Cerebellar nuclear complex (tissue), 1 donor: ENCODE measurements at places on chromosomes 6 and 20.
A peak's percentile ranks its signal among the peaks of the same experiment; 100 is the strongest.

GRCh38 chr20:33059136-33059535 is 5.4 kb downstream of the BPIFB3 start:
- DNase-seq = no peak

GRCh38 chr6:77415706-77416105 is 47.6 kb downstream of the HTR1B start:
- DNase-seq = no peak

GRCh38 chr6:111301946-111302345 is 181.1 kb downstream of the REV3L start:
- DNase-seq = no peak

- DNase-seq = no peak
Measured at GRCh38 chr20:5177071-5177470, 50.3 kb downstream of the CDS2 start.

DNA sequence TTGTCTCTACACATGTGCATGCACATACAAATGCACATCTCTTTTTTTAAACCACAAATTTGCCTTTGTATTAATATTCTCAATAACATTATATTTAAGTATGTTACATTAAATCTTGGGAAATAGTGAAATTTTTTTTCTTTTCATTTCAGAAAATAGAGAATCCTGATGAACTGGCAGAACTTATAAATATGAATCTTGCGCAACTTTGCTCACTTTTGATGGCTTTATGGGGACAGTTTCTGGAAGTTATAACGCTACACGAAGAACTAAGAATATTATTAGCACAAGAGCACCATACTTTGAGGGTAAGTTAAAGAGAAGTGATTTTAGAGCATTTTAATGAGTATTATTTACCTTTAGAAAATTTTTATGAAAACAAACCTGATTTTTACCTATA is 64.2 kb upstream of the SDHAF4 start:
- no peak for DNase-seq

DNA sequence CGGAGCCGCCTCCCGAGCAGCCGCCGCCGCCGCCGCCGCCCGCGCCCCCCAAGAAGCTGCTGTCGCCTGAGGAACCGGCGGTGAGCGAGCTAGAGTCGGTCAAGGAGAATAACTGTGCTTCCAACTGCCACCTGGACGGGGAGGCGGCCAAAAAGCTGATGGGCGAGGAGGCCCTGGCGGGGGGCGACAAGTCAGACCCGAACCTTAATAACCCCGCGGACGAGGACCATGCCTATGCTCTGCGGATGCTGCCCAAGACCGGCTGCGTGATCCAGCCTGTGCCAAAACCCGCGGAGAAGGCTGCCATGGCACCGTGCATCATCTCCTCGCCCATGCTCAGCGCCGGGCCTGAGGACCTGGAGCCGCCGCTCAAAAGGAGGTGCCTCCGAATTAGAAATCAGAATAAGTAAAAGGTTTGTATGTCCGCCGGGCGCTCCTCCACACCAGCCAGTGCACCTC is 145.2 kb downstream of the SOBP start:
- no peak for DNase-seq

GRCh38 chr6:169783401-169783800 is 32.0 kb downstream of the ERMARD start:
- DNase-seq = no peak

GRCh38 chr6:152117156-152118133 is 310.0 kb downstream of the ESR1 start:
- no peak for DNase-seq

DNA sequence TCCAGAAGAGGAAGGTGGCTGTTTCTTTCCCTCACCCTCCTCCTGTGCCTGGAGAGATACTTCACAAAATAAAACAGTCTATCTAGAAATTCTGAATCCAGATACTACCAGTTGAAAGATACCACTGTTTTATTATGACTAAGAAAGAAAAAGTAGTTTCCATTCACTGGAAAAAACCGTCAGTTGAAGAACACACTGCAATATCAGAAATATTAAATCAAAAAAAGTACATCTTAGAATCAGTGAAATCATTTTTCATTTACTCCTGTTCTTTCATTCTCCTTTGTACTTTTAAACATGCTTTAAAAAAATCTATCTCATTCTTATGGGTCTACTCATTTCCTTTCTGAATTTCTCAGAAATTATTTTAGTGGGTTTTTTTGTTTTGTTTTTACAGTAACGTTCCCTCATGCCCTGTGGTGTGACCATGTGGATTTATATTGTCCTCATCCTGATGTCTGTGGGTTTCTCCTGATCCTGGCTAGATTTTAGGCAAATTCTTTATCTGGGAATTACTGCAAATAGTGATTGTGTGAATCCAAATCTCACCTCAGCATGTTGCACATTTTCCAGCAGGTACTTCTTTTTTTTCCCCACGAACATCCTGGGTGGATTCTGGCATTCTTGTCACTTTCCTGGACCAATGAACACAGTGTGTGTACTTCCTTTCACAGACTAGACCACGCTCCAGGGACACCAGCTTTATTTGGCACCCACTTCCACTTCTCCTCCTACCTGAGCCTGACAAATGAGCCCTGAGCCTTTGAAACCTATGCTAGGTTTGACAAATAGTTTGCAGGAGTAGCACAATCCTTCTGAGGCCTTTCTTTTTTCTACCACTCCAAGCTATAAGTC is 114.0 kb upstream of the LAMP5 start:
- peak; percentile 11 for DNase-seq

DNA sequence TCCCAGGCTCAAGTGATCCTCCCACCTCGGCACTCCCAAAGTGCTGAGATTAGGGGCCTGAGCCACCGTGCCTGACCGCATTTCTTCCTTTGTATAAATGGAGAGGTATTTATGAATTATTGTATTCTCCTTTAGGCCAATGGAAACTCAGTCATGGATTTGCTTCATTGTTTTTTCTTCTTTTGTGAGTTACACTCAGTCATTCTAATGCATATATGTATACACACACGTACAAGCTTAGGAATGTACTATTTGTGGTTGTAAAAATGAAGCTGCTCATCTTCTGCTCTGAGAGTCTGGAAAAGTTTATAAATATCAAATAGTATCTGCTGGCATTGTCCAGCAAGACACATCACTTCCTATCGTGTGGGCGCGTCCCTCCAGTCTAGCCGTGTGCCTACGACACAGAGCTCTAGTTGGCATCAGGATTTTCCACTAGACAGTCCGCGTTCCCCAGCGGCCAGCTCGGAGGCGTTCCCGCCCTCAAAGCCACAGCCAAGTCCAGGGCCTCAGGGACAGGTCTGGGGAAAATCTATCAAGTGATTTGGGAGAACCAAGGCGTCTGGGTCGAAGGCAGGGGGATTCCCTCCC is 215.2 kb downstream of the NFATC2 start:
- DNase-seq = no peak

DNA sequence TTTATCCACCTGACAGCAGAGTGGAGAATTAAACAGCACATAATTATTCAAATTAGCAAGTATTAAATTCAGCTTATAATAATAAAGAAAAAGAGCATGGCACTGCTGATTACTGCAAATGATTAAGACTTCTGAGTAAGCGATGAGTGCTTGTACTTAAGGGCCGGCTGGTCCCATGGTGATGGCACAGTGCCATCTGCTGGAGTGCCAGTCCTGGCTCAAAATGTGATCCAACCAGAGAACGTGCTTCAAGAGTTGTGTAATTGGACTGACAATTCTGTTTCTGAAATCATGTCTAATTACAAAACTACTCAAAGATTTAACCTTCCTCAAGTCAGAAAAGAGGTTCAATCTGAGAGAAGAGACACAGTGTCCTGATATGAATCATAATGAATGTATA is 181.6 kb upstream of the RGS17 start:
- DNase-seq = no peak

GRCh38 chr6:138522611-138523010 is 23.3 kb upstream of the NHSL1 start:
- no peak for DNase-seq

DNA sequence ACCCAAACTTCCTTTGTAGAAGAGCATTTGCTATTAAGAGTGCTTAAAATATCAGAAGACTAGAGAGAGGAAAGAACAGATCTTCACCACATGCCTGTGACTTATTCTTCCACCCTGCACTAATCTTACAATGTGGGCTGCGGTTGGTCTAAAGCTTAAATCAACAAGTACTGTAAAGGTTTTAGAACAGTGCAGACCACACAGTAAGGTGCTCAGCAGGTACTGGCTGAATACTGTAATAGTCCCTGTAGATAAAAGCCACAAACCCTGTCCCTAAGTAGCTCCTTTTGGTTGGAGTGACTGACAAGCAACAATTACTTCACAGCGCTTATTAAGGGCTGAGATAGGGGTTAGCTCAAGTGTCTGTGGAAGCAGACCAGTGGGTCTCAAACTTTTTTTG is 972 bp upstream of the PHF3 start:
- no peak for DNase-seq

DNA sequence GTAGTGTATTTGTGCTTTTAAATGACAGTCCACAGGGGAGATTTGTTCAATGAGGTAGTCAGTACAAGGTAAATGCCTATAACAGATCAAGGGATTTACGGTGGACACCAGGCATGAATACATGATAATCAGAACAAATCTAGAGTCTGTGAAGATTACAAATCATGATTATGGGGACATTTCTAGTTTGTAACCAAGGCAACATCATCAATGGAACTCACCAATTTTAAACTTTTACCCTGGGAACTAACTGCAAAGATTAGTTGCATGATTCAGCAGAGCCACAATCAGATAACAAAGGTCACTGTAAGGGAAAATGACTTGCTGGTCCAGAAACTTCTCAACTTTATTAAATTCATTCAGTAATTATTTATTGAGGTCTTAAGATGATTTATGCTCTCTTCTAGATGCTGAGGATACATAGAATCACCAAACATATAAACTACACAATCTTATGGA is at the start of gene CRISP1:
TSS of gene CRISP1 (minus strand) at position 51 of the 459 bp plus-strand sequence. CDS start 9,135 bp downstream, outside the sequence.
- DNase-seq = no peak

DNA sequence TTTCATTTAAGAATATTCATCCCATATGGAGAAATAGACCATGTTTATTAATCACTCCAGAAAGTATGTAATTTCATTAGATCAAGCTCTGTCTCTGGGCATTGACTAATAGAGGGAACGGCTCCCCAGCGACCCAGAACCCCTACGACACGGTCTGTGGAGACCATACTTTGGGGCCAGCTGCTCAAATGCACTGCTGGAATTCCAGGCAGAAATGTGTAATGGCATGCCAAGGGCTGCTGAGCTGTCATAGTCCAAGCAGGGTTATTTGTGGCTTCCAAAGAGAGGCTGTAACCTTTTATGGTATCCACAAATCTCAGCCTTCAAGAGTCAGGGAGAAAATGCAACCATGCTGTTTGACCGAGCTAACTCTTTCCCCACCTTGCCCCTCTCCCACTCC is 755.8 kb downstream of the DHX35 start:
- no peak for DNase-seq

- no peak for DNase-seq
Measured at GRCh38 chr6:25872814-25873213, 1.2 kb downstream of the SLC17A3 start.

DNA sequence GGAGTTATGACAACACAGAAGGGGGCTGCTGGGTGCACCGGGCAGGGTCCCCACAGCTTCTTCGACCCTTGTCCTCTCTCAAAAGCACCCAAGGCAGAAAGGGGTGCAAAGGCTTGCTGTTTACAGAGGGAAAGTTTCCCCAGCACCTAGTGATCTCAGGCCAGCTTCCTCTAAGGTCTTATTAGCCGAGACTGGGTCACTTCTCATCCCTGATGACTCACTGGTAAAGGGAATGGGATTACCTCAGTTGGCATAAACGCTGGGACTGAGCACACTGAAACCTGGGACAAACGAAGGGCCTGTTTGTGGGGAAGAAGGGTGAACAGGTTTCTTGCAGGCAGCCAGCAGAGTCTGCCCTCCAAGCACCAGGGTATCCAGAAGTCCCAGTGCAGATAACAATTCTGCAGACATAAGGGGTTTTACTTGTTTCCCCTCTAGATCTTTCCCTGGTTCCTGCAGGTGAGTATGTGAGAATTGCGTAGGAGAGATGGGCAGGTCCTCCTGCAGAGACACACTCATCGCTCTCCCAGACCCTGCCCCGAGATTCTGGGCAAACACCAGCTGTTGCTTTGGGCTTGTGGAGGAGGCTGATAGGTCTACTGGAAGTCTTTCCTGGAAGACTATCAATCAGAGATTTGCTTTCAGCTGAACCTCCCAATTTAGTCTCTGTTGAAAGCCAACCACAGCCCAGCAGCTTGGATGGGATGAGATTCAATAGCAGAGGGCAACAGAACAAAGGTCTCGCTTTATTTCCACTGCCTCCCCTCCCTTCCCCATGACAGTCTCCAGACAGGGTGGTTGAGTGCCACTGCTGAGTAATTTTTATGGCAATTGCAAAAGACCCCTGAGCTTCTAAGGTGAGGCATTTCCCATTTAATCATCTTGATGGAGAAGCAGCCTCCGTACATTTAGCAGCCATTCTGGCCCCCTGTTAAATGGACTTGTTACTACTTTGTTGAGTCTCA is 25.7 kb downstream of the KCNG1 start:
- DNase-seq = no peak

DNA sequence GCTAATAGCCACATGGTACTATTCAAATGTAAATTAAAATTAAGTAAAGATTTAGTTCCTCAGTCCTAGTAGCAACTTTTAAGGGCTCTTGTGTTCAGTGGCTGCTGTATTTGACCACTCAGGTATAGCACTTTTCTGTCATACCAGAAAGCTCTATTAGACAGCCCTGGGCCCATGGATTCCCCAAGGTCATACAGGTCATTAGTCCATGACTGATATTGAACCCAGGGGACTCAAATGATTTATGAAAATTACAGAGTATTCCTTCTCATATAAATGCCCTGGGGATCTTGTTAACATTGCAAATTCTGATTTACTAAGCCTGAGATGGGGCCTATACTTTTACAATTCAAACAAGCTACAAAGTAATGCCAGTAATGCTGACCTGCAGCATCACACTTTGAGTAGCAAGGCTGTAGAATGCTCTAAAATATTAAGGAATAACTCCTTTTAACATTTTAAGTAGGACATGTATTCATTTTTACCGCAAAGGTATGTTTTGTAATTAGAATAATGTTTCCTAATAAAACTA is 29.6 kb downstream of the RNF217 start:
- DNase-seq = no peak

- DNase-seq = no peak
Measured at GRCh38 chr6:170021579-170021978, 269.3 kb downstream of the DLL1 start.

- DNase-seq = no peak
Measured at GRCh38 chr6:144646093-144647056, 361.2 kb downstream of the UTRN start.

DNA sequence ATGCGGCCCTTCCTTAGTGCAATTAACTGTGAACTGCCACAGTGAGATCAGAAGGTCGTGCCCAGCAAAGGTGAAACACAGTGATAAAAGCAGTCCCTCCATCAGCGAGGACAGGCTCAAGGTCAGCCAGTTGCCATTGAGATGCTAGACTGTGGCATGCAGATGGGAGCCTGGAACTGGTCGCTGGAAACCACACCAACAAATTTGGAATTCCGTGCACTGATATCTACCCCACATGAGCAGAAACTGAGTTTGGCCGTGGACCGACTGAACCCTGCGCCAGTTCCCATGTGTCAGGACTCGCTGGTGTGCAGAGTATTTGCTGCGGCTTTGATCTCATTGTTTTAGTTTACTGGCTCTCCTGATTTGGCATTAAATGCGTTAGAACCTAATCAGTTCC is 125.6 kb upstream of the QKI start:
- DNase-seq = no peak

GRCh38 chr6:3196770-3197169 is 30.7 kb downstream of the TUBB2B start:
- no peak for DNase-seq
